Activated gamma-delta T cell treated with anti-CD3 and anti-CD28 coated beads, Interleukin-2, amount 50 U/mL, for 16 hours (primary cell): ENCODE measurements at places on chromosomes 13 and 19.

GRCh38 chr13:40975441-40975840, 43.7 kb downstream of the ELF1 start:
- DNase-seq: no peak

GRCh38 chr13:35850569-35850968, 280.6 kb downstream of the DCLK1 start:
- DNase-seq: no peak

DNA sequence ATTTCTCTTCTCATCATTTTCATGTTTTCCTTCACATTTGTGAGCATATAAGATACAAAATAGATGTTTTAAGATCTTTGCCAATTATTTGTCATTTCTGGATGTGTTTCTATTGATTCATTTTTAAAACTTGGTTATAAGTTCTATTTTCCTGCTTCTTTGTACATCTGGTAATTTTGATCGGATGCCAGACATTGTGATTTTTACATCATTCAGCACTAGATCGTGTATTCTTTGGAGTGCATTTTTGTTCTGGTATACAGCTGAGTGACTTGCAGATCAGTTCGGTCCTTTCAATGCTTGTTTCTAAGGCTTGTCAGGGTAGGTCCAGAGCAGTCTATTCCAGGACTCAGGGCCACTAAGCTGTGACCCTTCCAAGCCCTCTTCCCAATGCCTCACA, 198.2 kb downstream of the KLF12 start:
- no peak for DNase-seq

DNA sequence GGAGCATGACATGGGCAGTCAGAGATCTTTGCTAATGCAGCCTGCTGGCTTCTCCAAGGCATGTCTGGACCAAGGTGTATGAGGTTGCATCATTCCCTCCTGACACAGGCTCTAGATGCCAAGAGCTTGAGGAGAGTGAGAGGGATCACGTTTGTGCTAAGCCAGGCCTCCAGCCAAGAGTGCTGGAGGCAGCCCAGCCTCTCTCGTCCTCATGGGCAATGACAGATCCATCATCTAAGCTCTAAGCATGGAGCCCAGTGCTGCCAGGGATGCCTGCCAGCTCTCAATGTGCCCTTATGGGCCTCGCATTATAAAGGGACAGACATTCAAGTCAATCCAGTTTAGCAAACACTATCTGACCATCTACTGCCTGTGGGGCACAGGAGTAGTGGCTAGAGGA, 136.3 kb upstream of the VSTM2B start:
- no peak for DNase-seq

GRCh38 chr13:111390522-111391270, 70.3 kb downstream of the TEX29 start:
- no peak for DNase-seq

- no peak for DNase-seq
These were observed 3.2 kb upstream of the EBPL start for GRCh38 chr13:49694446-49694845.

DNA sequence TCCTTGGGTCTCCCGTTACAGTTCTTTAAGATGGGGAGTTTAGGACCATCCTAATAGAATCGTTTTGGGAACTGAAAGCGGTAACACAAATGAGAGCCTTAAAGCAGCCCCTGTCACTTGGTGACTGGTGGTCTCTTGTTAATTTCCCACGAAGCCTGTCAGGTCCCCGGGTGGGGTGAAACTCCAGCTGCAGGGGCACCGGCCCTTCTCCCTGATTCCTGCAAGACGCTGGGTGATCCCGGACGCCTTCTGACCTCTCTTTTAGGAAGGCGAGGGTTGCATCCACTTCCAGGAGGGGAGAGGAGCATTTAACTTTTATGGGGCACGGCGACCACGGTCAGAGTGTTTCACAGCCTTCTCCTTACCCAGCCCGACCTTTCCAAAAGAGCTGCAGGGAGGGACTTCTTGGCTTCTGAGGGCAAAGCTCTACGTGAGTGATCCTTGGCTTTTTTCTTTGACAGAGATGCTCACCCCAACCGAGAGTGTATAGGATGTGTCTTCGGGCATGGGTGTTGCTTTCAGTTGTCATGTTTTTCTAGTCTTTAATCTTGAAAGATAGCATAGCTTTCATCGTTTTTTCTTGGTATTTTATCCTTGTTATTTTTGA, 688 bp downstream of the ZNF225 start:
- DNase-seq: no peak

- DNase-seq: no peak
These were observed 125.2 kb downstream of the LMO7 start for GRCh38 chr13:75761369-75761768.

DNA sequence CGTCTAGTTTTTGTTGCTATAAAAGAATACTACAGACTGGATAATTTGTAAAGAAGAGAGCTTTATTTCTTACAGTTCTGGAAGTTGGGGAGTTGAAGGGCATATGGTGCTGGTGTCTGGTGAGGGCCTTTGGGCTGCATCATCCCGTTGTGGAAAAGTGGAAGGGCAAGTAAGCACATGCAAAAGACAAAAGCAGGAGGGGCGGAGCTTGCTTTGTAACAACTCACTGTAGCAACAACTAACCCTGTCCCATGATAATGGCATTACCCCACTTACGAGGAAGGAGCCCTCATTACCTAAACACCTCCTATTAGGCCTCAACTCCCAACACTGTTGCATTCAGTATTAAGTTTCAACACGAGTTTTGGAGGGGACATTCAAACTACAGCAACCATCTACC, 7.2 kb upstream of the DNAJC15 start:
- no peak for DNase-seq

DNA sequence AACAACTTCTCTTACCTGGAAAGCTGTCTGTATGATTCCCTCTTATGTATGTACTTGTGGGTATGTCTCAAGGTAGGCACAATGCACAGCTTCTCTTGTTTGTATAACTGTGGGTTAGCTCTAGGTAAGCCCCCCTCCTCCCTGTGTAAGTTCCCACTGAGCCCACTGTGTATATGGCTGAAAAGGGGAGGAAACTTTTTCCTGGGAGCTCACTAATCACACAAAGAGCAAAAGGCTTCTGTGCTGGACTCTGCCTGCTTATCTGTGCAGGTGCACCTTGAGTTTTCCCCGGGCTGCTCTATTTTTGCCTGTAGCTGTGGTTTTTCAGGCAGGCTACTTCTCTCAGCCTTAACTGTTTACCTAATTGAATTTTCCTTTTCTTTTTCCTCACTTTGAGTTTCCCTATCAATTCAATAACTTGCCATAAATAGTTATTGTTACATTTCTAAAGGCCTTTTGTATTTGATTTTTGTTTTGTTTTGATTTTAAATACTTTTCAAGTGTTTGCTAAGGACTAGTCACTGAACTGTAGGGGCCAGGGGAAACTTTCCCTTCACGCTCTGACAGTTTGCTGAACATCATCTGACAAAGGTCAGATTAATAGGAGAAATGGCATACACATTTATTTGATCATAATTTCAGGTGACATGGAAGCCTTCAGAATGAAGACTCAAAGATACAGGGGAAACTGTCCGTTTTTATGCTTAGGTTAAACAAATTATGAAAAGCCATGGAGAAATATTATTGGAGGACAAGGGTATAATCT, 423.5 kb upstream of the ATXN8OS start:
- DNase-seq: no peak

- no peak for DNase-seq
These were observed 10.9 kb upstream of the MEIS3 start for GRCh38 chr19:47430041-47430802.

DNA sequence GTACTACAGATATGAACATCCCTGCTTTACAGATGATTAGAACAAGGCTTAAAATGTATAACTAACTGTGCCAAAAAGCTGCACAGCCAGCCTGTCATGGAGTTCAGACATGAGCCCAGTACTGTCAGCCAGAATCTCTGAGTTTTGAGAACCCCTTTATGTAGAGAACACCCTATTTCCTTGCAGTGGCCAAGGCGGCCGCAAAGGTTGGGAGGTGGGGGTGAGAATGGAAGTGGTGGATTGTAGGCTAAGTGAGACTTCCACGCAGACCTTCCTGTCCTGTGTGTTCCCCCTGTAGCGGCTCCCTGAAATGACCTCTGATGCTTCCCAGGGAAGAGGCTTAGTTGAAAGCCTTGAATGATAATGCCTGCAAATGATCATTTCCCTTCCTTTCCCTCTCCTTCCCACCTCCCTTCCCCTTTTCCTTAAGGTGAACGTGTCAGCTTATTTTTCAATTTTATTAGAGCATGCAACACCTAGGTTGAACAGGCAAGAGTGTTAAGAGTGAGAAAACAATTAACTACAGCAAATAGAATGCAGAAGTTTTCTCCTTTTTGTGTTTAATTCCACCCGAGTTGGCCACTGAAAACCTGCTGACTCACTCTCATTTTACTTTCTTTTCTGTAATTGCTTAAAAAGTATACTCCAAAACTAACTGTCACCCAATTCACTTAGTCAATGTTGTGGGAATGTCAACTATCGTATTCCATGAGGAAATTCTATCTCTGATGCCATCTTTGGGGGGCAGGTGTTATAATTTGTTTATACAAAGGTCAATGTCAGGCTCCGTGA, 167.0 kb upstream of the EDNRB start:
- DNase-seq: no peak

DNA sequence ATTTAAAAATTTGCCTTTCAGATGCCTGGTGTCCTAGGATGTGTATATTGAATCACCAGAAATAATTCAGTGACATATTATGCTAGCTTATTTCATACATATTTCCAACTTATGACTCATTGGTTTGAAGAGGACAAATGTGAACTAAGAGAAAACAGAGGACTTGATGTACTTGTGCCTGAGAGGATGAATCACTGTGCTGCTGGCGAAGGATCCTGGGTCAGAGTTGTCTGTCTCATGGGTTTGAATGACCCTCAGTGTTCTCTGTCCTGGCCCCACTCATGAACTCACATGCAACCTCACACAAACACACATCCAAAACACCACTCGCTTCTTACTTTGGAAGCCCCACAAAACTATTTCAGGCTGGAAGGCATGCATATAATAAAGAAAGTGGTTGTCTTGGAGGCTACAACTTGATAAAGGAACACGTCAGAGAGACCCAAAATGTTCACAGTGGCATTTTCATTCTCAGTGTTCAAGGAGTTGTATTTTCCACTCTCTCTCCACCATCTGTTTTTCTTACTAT, 129.0 kb upstream of the SPRY2 start:
- no peak for DNase-seq

GRCh38 chr13:107650081-107650701, 565.1 kb downstream of the LIG4 start:
- DNase-seq: no peak

DNA sequence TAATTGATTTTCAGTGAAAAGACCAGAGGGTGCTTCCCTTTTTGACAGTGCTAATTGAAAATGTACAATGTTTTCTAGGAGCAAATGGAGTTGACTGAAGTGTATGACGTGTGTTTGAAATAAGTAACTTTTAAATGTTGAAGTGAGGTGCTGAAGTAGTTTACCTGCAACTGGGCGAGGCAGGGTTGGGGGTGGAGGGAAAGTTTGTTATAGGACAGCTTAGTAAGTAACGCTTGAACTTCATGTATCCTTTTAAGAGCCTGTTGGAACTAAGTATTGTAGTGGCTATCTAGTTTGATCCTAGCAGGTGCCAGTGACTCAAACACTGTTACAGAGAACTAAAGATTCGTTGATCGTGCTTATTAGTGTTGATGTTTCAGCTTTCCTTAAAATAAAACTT, 5.9 kb downstream of the SLAIN1 start:
- no peak for DNase-seq

GRCh38 chr19:58513694-58514563, 2.1 kb upstream of the SLC27A5 start:
- DNase-seq: peak; percentile 90

DNA sequence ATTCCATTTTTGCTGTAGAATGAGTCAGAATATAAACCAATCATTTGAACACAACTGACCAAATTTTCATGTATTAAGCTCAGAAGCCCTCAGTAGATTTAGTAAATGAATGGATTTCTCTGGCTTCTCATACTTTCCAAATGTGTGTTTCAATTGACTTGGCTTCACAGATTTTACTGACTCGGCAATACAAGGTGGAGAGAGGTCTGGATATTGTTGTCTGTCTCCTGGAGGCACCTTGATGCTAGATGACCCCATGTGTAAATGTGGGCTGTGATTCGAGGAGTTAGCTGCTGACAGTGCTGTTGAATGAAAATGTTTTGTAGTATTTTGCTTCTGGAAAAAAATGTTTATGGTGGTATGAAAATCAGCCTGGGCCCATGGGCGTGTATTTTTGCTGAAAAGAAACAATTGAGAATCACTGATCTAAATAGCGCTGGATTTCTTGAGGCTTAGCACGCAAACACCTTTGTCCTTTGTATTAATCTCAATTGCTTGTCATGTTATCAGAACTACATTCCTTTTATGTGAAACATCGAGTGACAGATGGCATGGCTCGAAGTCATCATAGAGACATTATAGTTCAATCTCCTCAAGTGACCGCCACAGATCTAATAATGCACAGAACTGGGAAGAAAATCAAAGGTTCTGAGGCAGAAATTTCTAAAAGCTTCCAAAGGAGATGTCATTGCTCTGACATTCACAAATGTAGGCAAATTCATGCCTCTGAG, 41.2 kb upstream of the UBAC2 start:
- no peak for DNase-seq

DNA sequence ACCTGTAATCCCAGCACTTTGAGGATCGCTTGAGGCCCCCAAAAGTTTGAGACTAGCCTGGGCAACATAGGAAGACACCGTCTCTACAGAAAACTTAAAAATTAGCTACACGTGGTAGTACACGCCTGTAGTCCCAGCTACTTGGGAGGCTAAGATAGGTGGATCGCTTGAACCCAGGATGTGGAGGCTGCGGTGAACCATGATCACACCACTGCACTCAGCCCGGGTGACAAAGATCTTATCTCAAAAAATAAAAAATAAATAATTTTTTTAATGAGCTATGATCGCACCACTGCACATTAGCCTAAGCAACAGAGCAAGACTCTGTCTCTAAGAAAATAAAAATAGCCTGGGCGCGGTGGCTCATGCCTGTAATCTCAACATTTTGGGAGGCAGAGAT, 6.6 kb downstream of the RCBTB2 start:
- DNase-seq: no peak

DNA sequence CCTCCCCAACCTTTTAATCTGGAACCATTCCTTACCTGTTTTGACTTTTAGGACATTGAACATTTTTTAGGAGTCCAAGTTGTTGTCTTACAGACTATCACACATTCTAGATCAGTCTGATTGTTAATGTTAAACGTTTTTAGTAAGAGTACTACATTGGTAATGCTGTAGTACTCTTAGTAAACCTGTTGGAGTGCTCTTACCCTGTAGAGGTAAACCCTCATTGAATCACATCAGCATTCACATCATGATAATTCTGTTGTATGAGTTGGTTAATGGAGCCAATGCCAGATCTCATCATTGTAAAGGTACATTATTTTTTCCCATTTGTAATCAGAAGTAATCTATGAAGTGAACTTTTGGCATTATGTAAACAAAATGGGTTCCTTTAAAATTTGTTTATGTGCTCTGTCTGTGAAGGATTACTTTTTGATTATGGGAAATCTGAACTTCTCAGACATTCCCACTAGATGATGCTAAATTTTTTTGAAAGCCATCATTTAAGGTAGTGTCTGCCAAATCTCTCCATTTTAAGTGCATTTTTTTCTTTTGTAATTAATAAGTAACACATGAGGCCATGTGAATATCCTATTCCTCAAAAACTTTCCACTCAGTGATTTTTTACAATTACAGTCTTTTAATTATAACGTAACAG, 55.2 kb downstream of the VWA8 start:
- no peak for DNase-seq
